ENCODE measurements at places on chromosomes 2 and 18.

- DNase-seq = no peak
Observed at GRCh38 chr2:100137318-100137717, 5.1 kb downstream of the AFF3 start.

GRCh38 chr2:44736270-44736942 is 205.1 kb upstream of the SIX3 start:
- no peak for DNase-seq

DNA sequence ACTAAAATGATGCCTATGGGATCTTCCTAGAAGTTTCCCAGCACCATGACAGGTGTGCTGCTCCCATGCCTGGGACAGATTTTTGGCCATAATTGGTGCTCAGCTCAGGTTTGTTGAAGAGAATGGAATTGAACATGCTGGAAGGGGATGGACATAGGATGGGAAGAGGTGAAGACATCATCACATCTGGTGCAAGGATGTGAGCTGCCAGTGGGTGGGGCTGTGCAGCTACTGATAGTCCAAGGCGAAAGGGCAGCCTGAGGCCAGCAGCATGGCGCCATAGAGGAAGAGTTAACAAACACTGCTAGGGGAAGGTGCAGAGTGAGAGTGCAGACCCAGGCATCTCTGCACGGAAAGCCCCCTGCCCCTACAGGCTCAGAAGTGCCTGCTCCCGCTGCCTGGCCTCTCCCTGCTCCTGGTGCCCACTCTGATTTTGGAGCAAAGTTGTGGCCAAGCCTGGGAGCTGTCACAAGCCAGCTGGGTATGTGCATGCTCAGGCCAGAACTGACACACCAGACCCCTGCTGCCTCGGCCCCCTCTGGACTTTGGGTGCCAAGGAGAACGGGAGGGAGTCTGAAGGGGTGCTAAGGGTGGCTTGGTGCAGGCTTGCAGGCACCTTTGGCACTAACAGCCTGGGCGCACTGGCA is 178.6 kb downstream of the ZBTB7C start:
- DNase-seq = peak; percentile 50

DNA sequence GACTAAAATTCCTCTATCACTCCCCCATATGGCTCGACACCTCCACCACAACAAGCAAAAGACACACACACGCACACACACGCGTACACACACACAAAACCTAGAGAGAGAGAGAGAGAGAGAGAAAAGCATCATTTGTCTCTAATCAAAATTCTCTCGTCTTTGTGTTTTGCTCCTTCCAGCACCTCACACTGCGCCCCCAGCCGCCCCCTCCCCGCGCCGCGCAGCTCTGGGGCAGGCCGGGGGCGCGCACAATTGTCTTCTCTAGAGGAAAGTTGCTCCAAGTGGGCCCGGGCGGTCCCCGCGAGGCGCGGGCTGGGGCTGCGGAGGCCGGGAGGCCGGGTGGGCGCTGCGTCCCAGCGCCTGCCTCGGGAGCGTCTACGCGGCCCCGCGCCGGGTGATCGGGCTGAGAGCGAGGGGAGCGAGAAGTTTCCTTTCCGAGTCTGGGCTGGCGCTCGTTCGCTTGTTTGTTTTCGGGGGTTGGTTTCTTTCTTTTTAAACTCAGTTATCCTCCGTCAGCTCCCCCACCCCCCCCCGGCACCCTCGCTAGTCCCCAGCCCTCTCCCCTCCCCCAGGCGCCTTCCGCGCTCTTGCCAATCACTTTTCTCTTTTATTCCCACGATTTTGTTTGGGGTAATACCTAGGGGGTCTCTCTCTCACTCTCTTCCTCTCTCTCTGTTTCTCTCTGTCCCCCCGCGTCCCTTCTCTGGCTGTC is 4.1 kb downstream of the ZEB2 start:
- no peak for DNase-seq

- no peak for DNase-seq
Observed at GRCh38 chr18:78765637-78766281, 213.9 kb upstream of the SALL3 start.

DNA sequence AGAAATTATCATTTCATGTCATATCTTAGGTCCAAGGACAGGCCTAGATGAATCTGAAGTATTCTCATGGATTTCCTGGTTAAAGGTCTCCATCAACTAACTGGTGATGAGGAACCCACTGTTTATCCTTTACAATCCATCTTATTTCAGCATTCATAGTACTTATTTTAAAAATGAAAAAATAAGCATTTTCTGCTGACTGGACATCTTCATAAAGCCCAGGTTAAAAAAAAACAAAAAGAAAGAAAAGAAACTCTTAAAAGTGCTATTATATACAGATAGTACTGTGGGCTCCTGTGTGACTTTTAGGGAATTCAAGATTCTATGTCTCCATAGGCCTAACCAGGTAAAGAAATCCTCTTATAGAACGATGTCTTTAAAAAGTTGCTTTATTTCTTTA is 7.1 kb downstream of the ERBB4 start:
- DNase-seq = no peak

- DNase-seq = no peak
Observed at GRCh38 chr2:11408959-11409571, 56.9 kb downstream of the E2F6 start.

GRCh38 chr2:12389344-12390045 is 327.2 kb upstream of the TRIB2 start:
- no peak for DNase-seq

DNA sequence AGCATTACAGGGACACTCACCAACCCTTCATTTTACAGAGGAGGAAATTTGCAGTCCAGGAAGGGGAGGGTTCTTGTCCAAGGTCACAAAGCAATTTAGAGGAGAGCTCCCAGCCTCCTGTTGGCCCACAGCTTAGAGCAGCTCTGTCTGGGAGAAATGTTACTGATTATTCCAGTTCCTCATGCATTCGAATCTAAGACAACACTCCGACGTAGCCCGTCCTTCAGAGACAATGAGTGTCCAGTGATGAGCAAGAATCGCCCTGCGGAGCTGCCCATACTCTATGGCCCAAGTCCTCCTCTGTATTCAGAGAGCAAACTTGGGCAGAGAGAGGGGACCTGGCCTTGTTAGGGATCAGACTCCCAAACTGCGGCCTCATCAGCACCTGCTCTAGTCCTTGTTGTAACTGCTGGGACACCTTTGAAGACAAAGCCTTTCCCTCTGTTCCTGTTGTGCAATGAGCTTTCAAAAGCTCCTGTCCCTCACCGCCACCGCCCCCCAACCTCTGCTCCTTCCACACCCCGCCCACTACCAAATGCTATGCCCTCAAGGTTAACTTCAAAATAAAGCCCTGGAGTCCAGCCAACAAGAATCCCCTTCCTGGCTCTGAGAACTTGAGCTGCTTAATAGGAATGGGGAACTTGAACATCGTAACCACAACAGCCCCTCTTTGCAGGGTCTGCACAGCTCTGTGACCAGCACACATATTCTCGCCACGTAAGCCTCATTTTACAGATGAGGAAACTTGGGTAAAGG is 234.8 kb upstream of the SMAD2 start:
- no peak for DNase-seq

- no peak for DNase-seq
Observed at GRCh38 chr2:128596396-128597120, 277.9 kb upstream of the HS6ST1 start.

DNA sequence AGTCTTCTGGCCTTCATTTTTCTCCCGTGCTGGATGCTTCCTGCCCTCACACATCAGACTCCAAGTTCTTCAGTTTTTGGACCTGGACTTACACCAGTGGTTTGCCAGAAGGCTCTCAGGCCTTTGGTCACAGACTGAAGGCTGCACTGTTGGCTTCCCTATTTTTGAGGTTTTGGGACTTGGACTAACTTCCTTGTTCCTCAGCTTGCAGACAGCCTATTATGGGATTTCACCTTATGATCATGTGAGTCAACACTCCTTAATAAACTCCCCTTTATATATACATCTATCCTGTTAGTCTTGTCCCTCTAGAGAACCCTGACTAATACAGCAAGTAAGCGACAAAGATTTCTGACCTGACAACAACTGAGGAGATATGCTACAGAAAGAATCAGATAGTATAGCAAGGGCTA is 7.2 kb downstream of the CDC42EP3 start:
- DNase-seq = no peak

DNA sequence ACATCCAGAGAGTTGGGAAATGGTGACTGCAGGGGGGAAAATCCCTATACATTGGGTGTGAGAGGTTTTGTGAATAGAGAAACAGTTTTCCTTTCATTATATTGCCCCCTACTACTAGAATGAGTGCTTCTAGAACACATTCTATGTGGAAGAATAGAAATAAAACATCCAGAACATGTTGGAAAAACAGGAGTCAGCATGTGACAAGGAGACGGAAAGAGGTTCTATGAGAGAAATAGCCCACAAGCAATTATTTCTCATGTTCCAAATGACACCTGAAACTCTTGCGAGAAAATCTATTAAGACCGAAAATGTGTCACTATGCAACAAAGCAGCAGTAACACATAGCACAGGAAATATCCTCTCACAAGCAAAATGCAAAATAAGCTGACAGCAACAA is 202.7 kb upstream of the SPOPL start:
- DNase-seq = no peak

GRCh38 chr2:166665991-166666940 is 172.2 kb upstream of the SCN7A start:
- peak; percentile 3 for DNase-seq

DNA sequence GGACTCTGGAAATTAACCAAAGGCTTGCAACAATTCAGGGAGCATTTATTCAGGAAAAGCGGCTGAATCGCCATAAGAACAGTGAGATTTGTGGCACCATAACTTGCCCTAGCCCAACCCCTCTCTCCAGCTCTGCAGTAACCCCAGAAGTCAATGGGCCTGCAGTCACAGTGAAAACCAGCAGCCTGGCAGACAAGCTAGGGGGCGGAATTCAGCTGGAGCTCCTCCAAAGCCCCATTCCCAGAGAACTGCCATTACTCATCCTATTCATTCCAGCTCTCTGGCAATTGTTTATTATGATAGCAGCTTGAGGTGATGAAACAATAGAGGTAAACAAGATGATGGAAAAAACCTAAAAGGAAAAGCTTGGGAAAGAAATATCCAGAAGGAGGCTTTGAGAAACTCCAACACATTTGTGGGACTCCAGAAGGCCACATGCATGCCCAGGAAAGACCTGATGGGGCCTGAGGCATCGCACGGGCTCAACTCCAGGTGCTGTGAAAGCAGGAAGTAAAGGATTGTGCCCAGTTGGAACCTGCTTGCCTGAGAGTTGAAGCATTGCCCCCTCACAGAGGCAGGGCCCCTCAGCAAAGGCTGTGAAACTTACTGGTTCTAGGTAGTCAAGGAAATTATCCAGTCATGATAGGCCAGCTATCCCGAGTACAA is 126.7 kb downstream of the TWIST2 start:
- DNase-seq = peak; percentile 81

GRCh38 chr2:66057844-66058243 is 377.1 kb upstream of the MEIS1 start:
- DNase-seq = no peak

- no peak for DNase-seq
Observed at GRCh38 chr2:160282063-160282580, 82.0 kb upstream of the ITGB6 start.

DNA sequence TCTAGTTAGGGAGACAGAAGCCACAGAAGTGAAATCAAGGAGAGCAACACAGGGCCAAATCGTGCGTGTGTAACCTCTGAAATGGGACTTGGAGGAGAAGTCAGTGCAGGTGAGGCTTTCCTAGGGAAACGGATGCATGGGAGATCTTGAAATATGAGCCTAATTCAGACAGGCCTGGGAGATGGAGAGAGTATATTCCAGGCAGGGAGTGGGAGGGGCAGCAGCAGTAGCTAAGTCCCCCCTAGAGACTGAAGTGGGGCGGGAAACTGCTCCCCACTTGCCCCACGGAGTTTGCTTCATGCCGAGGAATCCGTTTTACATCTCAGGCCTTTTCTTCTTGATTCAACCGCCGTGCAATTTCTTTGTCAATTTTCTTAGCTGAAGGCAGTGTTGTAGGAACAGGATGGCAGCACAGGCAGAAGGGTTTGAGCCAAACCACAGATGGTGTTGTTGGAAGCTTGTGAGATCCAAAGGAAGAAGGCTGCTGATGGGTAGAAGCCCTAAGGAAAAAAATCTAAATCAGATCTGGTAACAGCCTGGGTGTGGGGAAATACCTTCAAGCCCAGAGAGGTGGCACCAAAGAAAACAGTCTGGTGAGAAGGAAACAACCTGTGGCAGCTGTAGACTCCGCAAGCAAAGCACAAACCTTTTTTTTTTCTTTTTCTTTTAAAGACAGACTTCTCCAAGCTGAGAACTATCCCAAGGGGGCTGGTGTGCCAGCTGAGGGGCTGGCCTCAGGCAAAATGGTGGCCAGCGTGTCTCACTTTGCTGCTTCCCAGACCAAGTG is 40.2 kb downstream of the EPAS1 start:
- DNase-seq = no peak

- no peak for DNase-seq
Observed at GRCh38 chr2:181106229-181106628, 125.8 kb downstream of the UBE2E3 start.

DNA sequence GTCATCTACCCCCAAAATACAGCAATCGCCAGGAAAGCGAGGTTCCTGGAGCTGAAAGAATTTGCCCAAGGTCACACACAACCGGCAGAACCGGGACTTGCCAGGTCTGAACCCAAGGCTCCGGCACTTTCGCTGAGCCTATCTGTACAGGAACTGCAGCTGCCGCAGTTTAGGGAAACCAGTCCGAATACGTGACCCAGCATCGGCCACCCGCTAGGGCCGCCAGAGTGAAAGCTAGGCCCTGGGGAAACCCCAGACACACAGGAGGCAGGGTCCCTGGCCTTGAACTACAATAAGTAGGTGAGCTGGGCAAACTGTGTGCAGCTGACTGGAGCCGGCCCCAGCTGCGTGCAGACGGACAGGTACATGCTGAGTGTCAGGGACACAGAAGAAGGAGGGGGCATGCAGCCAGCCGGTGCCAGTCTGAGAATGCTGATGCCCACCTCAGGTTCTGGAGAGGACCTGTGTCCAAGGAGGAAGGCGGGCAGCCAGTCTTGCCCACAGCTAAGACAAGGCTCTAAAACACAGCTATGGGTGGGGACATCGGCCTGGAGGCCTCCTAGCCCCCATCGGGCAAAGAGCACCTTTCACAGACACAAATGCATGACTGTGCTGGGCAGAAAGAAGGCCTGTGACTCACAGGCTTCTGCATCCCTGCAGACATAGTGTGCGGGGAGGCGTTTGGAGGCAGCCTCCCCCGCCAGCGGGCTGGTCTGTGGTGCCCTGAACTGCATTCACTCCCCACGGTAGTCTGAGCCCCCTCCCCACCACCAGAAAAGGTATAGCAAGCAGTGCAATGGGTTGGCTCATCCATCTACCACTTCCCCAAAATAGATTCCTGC is 107.4 kb upstream of the ID2 start:
- DNase-seq = no peak

- DNase-seq = no peak
Observed at GRCh38 chr18:48862678-48863270, 88.0 kb downstream of the SMAD7 start.

DNA sequence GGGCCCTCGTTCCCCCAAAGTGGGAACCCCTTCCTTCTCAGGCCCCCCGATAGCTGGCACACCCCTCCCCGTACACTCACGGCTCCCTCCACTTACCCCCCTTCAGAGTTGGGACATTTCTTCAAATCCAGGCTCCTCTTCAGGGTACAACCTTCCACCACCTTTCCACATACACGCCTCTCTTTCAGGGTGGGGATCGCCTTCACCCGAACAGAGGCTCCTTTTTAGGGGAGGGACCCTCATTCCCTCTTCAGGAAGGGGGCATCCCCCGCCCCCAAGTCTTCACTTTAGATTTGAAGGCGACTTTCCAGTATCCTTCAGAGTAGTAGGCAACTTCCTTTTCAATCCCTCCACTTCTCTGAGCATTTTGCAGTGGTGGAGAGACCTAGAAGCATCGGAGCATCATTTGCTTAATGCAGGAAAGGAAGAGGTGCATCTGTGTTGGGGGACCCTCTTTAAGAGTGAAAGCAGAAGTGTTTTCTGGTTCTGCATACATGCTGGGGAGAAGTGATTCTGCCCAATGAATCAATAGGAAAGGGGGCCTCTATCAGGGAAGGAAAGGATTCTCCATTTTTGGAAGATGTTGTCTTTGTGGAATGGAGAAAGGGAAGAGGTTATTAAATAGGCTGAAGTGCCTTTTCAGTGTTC is 845 bp downstream of the EML4 start:
- no peak for DNase-seq

All from hepatic stellate cell (primary cell).